ENCODE measurements at places on chromosomes 6 and 20. TPM values are rescaled to one million over a fixed set of nuclear protein-coding genes. Genes with fewer than 3 reads are reported as not detected.
A peak's percentile ranks its signal among the peaks of the same experiment; 100 is the strongest.

DNA sequence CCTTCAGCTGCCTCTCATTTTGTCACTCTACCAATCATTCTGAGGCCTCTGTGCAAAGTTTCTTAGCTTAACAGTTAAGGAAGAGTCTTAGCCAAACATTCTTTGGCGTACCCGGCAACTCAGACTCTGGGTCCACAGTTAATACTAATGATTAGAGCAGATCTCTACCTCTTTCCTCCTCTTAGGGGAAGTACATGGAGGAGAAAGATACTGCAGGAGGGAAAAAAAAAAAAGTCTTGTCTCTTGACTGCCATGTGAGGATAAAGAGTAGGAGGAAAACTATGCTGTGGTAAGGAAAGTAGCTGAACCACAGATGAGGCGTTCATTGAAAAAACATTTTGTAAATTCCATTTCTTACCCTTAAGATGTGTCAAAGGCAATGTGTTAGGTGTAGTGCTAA is 44.0 kb upstream of the MARCKS start:
- no peak for DNase-seq

GRCh38 chr6:7414811-7415210 is 25.2 kb downstream of the RIOK1 start:
- no peak for DNase-seq

The CCN6 gene
- polyA plus RNA-seq, result 3.3 TPM

The FILIP1 gene
- polyA plus RNA-seq, result 2.3 TPM

DNA sequence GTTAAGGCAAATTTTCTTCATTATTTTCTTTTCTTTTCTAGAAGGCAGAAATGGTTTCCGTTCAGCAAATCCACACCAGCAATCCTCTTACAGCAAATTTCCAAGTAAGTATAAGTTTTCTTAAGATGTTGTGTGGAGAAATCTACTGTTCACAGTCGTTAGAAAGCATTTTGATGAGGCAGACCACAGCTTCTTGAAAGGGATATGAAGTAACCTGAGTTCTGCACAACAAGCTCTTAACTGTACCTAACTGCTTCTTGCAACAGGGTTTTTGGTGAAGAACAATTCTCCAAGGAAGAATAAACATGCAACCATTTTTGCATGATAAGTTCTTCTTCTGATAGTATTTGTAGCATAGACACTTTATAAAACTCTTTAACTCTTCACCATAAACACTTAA is 45.3 kb upstream of the STXBP5 start:
- DNase-seq, result no peak

GRCh38 chr6:140956571-140957369 is 1176.0 kb upstream of the GJE1 start:
- no peak for DNase-seq

DNA sequence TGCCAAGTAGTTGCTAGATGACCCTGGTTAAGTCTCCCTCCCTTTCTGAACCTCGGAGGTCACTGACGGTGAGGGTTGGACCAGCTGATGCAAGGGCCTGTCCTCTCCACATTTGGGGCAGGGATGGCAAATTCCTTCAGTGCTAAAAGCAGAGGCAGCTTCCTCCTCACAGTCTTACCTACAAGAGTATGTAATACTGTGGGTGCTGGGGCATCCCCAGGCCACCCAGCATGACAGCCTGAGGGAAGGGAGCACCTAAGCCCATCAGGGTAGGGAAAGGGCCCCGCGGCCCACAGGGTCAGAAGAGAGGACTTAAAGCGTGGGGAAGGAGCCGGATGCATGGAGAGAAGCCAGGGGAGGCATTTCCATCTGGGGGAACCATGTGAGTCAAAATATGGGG is 38.0 kb downstream of the TGM3 start:
- no peak for DNase-seq

DNA sequence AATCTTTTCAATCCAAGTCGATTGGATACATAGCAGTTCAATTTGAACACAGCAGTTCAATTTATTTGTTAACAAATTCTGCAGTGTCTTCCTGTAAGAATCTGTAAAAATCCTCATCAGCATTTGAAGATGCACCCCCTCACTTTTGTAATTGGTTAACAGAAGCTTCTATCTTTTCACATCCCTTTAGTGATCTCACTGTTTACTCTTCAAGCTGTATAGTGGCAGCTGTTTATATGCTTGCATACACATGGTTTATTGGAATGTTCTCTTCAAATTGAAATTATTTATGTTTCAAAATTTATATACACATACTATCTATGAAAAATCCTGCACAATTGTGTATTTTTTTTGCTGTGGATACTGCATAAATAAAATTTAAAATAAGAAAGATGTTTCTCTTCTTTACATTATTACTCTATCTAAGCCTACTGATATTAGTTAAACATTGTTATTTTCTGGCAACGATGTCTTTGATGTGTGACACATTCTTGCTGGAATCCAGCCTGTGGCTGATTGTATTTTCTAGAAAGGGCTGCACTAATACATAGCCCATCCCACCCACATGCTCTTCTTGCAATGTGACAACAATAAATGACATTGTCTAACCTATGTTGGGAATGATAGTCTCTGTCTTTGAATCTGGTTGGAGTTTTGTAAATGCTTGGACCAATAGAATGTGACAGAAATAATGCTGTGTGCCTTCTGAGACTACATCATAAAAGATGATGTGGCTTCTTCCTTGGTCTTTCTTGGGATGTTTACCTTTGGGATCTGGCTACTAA is 573.0 kb downstream of the CD109 start:
- no peak for DNase-seq

- DNase-seq, result no peak
These were observed 251.1 kb downstream of the FOXC1 start for GRCh38 chr6:1860756-1861348.

The CD2AP gene
- polyA plus RNA-seq, result 66.6 TPM

GRCh38 chr6:108350528-108350927 is 55.7 kb downstream of the AFG1L start:
- no peak for DNase-seq

DNA sequence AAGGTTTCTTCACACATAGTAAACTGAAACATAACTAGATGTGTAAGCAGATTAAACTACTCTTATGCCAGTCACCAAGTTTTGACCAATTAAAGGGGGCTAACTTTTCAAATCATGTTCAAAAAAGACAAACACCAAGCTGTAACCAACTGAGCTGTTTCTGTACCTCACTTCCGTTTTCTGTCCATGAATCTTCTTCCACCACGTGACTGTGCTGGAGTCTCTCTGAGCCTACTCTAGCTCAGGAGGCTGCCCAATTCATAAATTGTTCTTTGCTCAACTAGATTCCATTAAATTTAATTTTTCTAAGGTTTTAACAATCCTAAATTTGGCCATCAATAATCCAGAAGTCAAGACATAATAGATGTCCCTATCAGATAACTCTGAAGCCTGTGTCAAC is 229.4 kb downstream of the FNDC1 start:
- DNase-seq, result no peak

The ACSS1 gene
- polyA plus RNA-seq, result 32.1 TPM

DNA sequence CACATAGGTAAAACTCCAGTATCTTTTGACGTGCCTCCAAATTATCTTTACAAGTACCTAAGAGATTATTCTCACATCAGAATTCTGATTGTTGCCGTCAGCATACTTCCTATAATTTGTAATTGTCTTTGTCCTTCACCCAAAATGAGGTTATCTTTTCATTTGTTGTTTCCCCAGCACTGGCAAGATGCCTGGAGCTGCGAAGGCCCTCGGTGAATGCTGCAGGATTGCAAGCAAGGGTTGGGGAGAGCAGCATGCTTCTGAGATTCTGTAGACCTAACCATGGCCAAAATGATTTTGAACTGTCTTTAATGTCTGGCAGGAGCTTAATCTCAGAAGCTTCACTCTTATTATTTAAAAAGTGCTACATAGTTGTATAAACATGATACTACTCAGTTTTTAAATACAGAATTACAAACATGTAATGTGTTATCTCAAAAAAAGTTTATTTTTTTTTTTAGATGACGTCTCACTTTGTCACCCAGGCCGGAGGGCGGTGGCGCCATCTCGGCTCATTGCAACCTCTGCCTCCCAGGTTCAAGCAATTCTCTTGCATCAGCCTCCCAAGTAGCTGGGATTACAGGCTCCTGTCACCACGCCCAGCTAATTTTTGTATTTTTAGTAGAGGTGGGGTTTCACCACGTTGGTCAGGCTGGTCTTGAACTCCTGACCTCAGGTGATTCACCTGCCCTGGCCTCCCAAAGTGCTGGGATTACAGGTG is 88.7 kb downstream of the ELOVL5 start:
- DNase-seq, result no peak

The SEL1L2 gene
- not detected for polyA plus RNA-seq

DNA sequence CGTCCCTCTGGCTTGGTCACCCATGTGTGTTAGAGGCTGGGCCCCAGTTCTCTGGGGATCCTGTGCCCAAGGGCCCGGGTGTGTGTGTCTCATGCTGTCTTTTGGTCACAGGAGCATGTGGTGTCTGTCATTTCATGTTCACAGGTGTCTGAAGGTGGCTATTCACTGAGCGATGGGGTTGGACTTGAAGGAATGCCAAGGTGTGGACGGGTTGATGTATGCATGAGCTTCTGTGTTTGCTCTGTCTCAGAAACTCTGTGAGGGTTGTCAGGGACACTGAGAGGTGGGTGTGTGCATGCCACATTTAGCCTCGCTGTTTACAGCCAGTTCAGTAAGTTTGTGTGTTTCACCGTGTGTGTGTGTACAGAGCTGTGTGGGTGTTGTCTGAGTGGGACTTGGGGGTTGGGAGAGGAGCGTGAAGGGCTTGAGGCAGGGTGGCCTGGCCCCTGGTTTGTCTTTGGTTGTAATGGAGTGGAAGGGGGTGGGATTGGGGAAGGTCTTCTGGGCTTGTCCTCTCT is 1.2 kb downstream of the DDR1 start:
- peak; percentile 33 for DNase-seq

DNA sequence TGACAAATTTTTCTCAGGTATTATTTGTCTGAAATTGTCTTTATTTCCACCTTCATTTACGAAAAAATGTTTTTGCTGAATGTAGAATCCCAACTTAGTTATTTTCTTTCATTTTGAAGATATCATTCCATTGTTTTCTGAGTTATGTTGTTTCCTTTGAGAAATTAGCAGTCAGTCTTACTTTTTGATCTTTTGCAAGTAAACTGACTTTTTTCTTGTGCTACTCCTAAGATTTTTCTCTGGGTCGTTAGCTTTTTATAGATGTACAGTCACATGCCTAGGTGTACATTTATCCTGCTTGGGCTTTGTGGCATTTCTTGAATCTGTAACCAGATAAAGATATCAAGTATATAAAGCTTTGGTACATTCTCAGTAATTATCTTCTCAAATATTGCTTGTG is 29.6 kb upstream of the ASIP start:
- DNase-seq, result no peak

The TAAR2 gene
- polyA plus RNA-seq, result not detected

The NKAPL gene
- 2.5 TPM for polyA plus RNA-seq

- DNase-seq, result no peak
These were observed 86.8 kb downstream of the ZFP64 start for GRCh38 chr20:52104546-52105441.

The CDH22 gene
- 0.04 TPM for polyA plus RNA-seq

The ELOVL2 gene
- polyA plus RNA-seq, result 8.4 TPM

- peak; percentile 76 for DNase-seq
These were observed at the start of gene UTRN for GRCh38 chr6:144284783-144285547. TSS of gene UTRN (plus strand) at chr6:144285335. CDS start at chr6:144291829, 6,494 bp downstream.

GRCh38 chr20:1335961-1336698 is 7.2 kb upstream of the SDCBP2 start:
- no peak for DNase-seq

The NOTCH4 gene
- polyA plus RNA-seq, result 26.3 TPM

The PTCRA gene
- polyA plus RNA-seq, result not detected

The GPSM3 gene
- polyA plus RNA-seq, result 9.4 TPM

The KIAA1586 gene
- 21.2 TPM for polyA plus RNA-seq

Data from renal cortex interstitium (tissue), 15 donors.